Globus pallidus (tissue), 1 donor: ENCODE measurements at places on chromosomes 5 and 9.

- DNase-seq = no peak
Measured at GRCh38 chr9:133341369-133342068, 5.5 kb upstream of the SURF6 start.

GRCh38 chr5:93141969-93142368 is 439.1 kb downstream of the NR2F1-AS1 start:
- DNase-seq = no peak

- no peak for DNase-seq
Measured at GRCh38 chr9:30744871-30745270, 1639.6 kb upstream of the ACO1 start.

DNA sequence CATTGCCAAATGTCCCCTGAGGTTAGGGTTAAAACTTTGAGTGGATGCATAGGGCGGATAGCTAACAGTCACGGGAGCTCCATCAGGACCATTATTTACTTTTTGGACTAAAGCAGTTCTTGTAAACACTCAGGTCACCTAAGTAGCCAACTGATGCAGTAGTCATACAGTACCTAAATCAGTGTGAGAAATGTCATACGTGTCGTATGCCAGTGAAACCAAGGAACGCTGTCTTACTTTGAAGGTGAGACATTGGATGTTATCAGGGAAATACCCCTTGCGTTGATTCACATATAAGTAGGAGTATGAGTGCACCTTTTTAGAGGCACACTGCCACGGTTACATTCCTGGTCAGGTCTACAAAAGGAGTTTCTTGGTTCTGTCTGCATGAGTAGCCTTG is 101.9 kb downstream of the LNPEP start:
- no peak for DNase-seq

DNA sequence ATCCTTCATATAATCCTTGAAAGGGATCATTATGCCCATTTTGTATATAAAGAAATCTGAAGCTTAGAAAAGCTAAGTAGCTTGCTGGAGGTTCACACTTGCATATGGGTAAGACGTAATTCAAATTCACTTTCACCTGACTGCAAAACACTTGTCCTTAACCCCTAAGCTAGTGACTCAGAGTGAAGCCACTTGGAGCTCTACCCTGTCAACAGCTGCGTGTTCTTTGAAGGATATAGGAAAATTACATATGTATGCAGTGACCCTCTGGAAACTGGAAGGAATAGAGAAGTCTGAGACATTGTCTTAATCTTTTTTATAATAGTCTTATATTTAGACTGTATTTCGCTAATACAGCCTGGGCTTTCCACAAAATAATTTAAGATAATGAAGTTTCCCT is 80.0 kb upstream of the STK32A start:
- DNase-seq = no peak

- DNase-seq = peak; percentile 11
Measured at GRCh38 chr9:136409557-136410455, 608 bp downstream of the ENTR1 start.

DNA sequence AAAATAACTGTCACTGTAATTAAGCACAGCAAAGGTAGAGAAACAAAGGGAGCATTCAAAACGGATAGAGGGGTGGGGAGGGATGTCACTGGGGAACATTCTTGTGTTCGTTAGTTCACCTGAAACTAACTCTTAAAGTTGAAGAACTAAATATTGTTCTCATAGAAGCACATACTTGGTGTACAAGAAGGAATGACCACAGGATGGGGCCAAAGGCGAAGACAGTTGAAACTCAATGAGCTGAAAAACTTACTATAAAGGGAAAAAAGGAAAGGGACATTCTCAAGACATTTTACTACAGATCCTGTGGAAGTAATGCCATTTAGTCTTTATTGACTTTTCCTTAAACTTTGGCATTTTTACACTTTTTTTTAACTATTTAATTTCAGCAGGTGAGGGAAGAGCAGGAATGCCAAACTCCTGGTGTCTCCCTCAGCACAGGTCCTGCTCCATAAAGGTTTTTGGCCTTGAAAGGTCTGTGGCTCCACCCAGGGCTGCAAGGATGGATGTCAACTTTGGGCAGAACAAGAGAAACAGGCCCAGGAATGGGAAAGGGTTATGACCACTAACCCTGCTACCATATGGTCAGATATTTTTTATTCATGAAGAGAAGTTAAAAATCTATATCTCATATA is 197.6 kb upstream of the RASA1 start:
- DNase-seq = peak; percentile 53

DNA sequence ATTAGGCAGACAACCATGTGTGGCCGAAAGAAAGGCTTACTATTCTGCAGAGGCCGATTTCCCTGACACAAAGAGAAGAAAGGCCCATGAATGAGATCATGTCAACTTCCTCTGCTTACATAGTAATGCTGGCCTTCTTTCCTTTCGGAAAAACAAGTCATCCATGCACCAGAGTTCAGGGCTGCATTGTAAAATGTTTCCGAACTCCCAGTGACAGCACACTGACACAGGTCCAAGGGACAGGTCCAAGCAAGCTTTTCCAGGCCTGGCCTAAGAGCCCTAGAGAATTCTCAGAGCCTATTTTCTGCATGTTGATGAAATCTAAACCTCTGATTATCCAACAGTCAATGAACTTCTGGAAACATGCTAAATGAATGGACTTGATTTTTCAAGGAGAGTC is 140.9 kb downstream of the ZNF608 start:
- DNase-seq = peak; percentile 77

- DNase-seq = no peak
Measured at GRCh38 chr9:87803623-87804345, 77.9 kb downstream of the CTSL start.

DNA sequence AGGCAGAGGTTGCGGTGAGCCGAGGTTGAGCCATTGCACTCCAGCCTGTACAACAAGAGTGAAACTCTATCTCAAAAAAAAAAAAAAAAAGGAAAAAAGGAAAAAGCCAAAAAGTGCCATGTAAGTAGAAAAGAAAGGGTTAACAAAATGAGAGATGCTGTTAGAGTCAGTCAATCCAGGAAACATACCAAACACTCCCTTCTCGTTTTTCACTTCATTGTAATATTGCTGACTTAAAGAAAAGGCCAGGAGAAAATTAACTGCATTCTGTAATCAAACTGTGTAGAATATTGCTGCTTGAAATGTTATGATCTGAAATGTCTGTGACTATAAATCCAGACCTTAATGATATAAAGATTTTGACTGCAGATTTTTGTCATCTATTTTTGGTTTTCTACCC is 379.1 kb downstream of the ENC1 start:
- DNase-seq = no peak

- DNase-seq = no peak
Measured at GRCh38 chr5:95812074-95812471, 10.5 kb downstream of the GLRX start.

GRCh38 chr9:89922099-89922498 is 317.3 kb downstream of the GADD45G start:
- DNase-seq = no peak

GRCh38 chr5:32735512-32735911 is 24.4 kb downstream of the NPR3 start:
- DNase-seq = no peak

DNA sequence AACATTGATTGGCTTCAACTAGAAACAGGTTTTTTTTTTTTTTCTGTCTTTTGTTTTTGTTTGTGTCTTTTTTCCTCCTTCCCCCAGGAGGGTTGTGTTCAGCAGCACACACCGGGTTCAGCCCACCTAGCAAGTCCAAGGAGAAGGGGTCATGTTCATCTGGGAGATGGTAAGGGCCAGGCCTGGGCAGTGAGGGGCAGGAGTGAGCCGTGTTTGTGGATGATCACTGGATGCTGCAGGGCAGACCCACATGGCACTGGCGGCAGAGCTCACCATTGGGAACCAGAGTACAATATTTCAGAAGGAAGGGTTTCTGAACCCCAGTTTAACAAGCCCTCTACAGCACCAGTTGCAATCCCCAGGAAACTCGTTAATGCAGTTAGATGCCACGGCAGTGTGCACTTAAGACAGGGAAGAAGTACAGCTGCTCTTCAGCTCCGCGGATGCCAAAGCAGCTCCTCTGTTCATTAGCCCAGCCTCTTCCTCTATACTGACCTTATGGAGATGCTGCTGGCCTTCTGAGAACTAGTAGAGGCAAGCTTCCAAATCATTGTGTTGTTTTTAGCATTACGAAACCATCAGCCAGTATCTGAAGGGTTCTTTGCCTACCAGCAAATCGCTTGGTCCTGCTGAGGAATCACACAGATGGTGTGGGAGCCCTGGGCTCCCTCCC is 508.2 kb upstream of the WWC1 start:
- DNase-seq = no peak

DNA sequence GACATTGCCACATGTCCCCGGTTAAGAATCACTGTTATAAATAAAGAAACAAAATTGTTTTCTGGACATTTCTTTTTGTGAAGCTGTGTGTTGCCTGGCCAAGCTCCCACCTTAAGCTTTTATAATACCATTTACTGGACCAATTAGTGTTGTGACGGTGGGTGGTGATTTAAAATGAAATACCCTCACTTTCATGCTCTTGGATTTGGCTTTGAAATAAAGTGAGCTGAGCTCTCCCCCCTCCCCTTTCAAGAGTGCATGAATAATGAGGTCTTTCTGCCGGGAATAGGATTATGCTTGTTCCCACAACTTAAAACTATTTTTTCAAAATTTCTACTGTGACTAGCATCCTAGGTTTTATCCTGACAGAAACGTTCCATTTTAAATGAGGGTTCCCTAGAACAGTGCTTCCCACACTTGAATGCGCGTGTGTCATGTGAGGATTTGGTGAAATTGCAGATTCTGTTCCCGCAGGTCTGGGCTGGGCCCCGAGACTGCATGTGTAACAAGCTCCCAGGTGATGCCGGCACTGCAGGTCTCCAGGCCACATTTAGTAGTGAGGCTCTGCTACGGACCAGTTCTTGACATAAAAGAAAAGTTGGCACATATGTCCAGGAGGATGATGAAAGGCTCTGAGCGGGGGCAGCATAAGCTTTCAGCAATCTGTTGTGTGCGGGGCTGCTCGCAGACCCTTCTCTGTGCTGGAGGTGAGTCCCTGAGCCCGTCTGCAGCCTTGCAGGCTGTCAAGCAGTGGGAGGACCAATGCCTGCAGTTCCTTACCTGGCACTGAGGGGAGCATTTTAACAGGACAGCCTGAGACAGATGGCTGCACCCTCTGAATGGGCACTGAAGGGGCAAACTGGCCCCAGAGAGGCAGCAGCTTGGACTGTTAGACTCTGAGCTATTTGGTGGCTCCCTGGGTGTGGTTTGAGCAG is 24.4 kb downstream of the IQGAP2 start:
- no peak for DNase-seq

GRCh38 chr9:127919253-127919815 is 2.5 kb upstream of the ST6GALNAC4 start:
- DNase-seq = no peak

DNA sequence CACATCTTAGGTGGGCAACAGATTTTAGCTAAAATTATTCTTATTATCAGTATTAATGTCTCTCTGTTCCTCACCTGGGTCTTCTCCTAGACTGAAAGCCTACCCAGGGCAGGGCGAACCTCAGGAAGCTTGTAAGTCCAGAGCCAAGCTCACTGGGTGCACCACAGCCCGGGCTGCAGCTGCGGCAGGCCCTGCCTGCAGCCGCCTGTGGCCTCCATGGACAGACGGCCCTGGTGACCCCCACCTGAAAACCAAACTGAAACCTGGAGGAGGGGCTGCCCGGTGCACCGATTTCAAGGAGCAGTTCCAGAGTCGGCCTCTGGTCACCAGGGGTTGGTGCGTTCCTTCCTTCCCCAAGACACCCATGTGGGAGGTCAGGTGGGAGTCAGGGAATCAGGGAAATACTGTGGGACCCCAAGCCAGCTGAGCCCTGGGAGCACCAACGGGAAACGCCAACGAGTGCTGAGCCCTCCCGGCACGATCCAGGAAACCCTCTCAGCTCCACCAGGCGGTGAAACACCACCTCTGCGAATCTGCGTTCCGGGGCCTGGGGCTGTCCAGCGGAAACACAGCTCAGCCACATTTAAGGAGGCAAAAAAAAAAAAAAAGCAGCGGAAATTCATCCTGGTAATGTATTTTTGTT is 68.6 kb upstream of the PPP1R26 start:
- DNase-seq = no peak

DNA sequence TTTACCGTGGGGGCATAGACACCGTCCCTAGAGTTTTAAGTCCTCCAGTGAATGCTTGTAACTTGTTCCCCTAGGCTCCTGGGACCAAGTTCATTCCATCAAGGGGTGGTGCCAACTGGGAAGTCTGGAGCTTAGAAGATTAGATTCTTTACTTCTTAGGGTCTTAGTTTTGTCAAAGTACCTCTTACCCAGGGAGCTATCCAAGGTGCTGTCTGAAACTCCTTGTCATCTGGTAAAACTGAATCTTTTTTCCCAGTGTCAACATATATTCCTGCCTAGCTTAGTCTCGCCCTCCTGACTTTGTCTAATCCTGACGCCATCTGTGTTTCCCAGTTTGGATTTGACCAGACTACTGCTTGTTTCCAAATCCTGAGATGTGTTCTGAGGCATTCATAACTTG is 41.6 kb downstream of the MAMDC2 start:
- DNase-seq = no peak

DNA sequence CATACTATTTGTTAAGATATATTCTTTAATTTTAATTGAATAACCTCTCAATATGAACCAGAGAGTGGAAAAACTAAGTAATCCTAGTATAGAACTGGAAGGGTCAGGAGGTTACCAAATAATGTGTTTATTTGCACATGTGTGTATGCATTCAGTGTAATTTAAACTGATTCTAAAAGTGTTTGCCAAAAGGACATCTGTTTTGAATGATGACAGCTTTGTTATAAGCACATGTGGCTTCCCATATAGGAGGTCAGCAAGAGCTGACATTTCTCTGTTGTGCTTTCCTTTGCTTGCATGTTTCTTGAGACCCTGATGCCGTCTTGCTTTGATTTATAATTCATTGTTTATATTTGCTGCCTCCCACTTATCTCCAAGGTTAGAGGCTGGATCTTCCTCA is 383.4 kb downstream of the BRINP1 start:
- DNase-seq = no peak

GRCh38 chr9:69757996-69758675 is 1.7 kb downstream of the PTAR1 start:
- DNase-seq = no peak

- no peak for DNase-seq
Measured at GRCh38 chr5:116441223-116441622, 133.4 kb downstream of the SEMA6A start.

GRCh38 chr5:172065431-172066065 is 59.1 kb upstream of the FBXW11 start:
- DNase-seq = no peak

- no peak for DNase-seq
Measured at GRCh38 chr5:122561209-122561608, 213.7 kb upstream of the SNX2 start.

DNA sequence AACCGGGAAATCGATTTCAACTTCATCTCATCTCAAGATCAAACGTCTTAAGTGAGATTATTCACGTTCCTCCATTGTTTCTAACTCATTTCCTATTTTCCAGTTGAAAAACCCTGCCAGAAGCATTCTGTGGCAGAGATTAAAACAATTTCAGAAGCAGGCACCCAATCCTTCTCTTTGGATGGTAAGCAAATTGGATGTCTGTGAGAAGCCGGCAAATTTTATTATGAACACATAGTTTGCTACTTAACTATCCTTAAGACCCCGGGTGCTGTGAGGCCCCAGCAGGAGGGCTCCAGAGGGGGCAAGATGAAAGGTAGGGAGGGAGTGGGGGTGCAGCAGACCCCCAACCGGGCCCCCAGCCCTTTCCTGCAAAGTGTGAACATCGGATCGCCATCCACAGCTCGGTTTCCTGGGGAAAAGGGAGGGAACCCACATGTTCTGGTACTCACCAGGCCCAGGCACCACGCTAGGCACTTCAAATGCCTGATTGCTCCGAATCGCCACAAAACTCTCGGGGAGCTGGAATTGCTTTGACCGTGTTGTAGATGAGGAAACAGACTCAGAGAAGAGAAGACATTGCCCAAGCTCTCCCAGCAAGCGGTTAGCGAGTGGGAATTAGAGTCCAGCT is 167.1 kb upstream of the MVB12B start:
- no peak for DNase-seq

GRCh38 chr5:103522586-103522985 is 40.0 kb downstream of the NUDT12 start:
- no peak for DNase-seq
